ENCODE measurements at places on chromosomes 6 and 20. TPM values are rescaled to one million over a fixed set of nuclear protein-coding genes. Genes with fewer than 3 reads are reported as not detected.
A peak's percentile ranks its signal among the peaks of the same experiment; 100 is the strongest.

The SLC26A8 gene
- not detected for total RNA-seq

The SLC22A16 gene
- not detected for total RNA-seq

The LCA5 gene
- 1.3 TPM for total RNA-seq

The PPARD gene
- 3.2 TPM for total RNA-seq

The VSTM2L gene
- 1.6 TPM for total RNA-seq

The DSP gene
- total RNA-seq, result 0.02 TPM

The PXMP4 gene
- 2.5 TPM for total RNA-seq

The PCMT1 gene
- total RNA-seq, result 70.7 TPM

The PSMB1 gene
- 521 TPM for total RNA-seq

The STK4 gene
- total RNA-seq, result 14.3 TPM

GRCh38 chr20:54220722-54221121, 12.8 kb downstream of the PFDN4 start:
- DNase-seq, result no peak

DNA sequence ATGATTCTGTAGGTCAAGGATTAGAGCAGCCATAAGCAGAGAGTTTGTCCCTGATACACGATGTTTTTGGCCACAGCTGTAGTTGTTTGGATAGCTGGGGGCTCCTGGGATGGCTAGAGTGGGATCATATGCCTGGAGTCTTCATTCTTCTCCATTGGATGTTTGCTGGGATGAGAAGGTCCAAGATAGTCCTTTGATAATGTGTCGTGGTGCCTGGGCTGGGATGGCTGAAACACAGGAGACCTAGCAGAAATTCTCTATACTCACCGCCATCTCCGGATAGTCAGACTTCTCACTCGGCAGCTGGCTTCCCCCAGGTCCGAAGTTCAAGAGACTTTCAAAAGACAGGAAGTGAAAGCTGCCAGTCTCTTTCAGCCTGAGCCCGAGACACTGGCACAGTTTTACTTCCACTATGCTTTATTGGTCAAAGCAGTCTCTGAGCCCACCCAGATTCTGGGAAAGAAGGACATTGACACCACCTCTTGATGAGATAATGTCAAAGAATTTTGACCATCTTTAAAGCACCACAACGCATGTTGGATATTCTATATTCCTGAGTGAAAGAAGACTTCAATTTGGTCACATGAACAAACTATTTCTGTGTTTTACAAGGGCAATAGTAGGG, 16.0 kb downstream of the MARCKS start:
- no peak for DNase-seq

GRCh38 chr20:22531756-22532155, 52.6 kb downstream of the FOXA2 start:
- no peak for DNase-seq

- peak; percentile 57 for DNase-seq
Measured at GRCh38 chr20:62838128-62838891, 21.5 kb downstream of the COL9A3 start.
